ENCODE measurements at places on chromosomes 7 and 10.

DNA sequence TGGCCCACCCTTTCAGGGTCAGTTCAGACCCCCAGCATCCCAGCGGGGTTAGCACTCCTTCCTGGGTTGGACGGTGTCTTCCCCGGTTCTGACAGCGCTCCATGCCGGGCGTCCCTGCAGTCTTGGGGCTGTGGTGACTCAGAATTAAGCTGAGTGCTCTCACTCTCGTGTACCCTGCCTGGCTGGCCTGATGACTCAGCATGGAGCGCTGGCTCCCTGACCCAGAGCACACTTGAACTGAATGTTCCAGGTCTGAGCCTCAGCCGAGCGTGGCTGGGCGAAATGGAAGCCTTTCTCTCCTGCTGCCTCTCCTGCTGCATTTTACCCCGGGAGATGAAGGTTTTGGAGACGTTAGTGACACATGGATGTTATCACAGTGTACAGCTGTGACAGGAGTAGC, 7.1 kb downstream of the BAG3 start:
- DNase-seq: no peak

DNA sequence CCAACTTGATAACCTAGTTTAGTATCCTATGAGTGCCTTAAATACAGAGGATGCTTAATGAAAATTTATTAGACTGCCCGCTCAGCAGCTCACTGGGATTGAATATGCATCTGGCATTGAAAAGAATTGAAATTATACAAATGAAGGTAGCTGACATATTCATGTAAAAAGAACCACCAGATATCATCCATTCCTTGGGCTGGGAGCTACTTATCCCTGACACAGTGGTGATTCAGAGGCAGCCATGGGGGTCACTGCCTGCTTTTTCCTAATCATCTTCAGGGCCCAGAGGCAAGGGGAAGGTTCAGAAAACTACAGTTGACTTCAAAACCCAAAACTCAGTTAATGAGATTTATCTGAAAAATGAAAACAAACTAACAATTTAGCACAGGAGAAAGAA, 120.9 kb downstream of the TRIL start:
- no peak for DNase-seq

DNA sequence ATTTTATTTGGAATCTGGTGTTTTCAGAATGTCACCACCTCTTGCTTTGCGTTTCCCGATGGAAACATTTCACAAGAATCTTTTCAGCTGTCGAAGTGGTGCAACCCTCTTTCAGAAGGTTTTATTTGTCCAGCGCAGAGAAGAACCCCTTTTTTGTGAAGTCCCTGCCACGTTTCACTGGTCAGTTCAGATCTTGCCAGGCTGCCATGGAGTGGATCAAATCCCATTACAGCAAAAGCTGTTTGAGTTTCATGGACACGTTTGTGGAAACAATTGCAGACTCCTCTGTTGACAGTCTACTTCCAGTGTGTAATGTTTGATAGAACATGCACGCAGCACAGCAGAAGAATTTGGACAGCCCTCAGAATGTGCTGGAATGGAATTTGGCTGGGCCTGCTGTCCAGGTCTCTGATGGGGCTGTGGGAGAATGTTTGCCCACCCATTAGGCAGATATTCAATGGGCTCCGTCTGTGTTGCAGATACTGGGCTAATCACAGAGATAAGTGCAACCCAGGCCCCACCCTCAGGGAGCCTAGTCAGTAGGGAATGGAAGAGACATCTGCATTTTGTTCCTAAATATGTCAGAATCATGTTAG, 143.2 kb downstream of the GRK5 start:
- no peak for DNase-seq

- DNase-seq: no peak
Measured at GRCh38 chr10:11036424-11037011, 18.8 kb downstream of the CELF2 start.

DNA sequence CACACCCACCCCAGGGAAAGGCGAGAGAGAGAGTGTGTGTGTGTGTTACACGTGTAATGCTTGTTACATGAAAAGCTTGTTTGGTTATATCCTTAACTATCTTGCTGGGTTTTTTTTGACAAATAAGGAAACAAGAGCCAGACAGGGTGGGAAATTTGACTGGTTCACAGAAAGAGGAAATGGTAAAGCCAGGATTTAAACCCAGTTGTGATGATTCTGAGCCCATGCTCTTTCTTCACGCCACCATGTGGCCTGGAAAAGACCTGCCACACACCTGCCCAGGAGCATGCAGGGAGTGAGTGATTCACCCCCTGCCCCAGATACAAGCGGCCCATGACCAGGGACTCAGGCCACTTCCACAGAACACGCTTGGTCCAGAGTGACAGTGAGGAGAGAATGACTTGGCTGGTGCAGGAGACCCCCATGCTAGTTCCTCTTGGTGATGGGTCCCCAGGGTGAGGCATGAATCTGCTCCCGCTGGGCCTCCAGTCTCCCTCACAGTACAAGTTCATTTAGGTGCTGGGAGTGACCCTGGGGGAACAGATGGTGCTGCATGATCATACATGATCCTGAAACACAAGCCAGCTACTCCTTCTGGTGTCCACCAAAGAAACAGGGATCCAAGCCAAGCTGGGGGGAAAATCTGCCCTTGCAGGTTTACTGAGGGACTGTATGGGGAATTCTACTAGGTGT, 21.0 kb upstream of the EIF5AL1 start:
- DNase-seq: no peak

All from activated T-helper 1 cell treated with Interleukin-2 at 50 U/mL for 16 hours (primary cell).